Stimulated activated CD8-positive, alpha-beta memory T cell treated with anti-CD3 and anti-CD28 coated beads, Interleukin-2, amount 100 ng/mL, for 1 hour (primary cell): ENCODE measurements at places on chromosomes 4 and X.

DNA sequence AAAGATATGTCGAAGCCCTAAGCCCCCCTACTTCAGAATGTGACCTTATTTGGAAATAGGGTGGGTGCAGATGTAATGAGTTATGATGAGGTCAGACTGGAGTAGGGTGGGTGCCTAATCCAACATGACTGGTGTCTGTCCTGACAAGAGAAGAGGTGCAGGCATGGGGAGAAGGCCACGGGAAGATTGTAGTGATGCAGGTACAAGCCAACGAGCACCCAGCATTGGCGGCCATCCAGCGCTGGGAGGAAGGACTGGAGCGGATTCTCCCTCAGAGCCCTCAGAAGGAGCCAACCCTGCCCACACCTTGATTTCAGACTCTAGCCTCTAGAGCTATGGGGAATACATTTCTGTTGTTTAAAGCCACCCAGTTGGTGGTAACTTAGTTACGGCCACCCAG lies 237.2 kb downstream of the EVC2 start:
- DNase-seq, result no peak

- DNase-seq, result no peak
Measured at GRCh38 chr4:41969671-41970070, 11.9 kb upstream of the DCAF4L1 start.

- no peak for DNase-seq
Measured at GRCh38 chr4:107098401-107098800, 62.3 kb upstream of the DKK2 start.

DNA sequence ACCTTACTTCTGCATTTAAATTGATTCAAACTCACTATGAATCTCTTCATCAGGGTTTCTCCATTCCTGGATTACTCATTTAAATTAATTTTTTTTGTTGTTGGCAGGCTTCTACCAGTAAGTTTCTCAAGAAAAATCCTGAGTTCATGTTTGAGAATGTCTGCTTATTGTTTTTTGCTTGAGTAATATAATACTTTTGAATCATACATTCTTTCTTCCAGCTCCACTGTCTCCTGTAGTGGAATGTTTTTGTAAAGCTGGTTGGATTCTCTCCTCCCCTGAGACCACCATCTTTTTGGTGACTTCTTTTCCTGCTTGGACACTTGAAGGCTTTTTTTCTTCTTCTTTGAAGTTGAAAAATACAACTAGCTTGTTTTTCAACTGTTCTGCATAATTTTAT lies 4.3 kb upstream of the MID1IP1 start:
- DNase-seq, result no peak

- DNase-seq, result no peak
Measured at GRCh38 chr4:33200377-33200776, 2480.2 kb downstream of the PCDH7 start.
